ENCODE measurements at places on chromosomes 4 and X.

DNA sequence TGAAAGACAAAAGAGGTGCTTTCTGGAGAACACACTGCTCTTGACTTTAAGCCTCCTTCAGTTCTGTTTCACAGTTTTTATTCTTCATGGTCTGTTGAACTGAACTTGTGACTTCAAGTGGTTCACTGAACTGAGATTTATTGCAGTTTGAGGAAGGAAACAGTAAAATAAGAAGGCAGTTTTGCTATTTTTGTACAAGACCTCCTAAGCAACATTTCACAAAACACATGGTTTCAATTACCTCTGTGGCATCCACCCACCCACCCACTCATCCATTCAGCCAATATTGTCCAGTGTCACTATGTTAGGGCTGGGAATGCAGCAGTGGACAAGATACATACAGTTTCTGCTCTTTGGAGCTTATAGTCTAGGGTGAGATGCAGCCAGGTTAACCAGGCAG is 131.3 kb downstream of the IL1RAPL2 start:
- DNase-seq = no peak

DNA sequence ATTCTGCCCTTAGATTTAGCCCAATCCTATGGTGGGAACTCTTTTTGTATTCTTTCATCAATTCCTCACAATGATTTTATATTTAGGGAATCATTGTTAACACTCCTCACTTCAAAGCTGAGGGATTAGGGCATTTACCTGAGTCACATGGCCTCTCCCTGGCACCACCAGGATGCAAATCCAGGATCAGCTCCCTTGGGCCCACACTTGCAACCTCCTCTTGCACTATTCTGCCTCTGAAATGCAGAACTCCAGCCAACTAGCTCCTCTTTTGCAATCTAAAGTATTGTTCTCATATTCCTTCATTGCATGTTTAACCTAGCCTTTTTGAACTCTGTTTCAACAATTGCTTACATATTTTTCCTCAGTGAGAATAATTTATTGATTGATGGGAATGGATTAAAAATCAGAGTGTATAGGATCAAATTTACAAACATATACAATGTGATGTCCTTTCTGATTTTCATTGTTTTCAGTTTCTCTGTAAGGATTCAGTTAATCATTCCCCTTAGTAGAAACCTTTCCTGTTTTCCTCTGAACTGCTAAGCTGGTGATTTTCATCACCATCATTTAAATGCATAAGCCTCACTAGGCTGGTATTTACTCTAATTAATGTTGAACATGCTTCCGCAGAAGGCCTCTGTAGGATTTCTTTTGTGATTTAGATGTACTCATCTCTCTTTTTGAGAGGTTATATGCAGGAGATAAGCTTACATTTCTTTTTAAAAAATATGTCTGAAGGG is 3.3 kb upstream of the RELL1 start:
- no peak for DNase-seq

DNA sequence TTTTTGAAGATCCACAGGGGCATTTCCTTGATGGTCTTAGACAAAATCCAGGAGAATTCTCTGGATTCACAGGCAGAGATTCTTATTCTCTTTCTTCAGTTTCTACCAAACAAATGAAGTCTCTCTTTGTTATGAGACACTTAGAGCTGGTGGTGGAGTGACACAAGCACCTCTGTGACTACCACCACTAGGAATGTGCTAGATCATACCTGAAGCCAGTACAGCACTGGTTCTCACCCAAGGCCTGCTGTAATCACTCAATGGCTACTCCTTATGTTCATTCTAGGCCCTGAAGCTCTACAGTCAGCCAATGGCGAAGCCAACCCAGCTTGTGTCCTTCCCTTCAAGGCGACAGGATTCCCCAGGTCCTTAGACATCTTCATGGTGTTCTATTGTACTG is 482.3 kb downstream of the TRAM1L1 start:
- DNase-seq = no peak

- no peak for DNase-seq
Measured at GRCh38 chr4:128353791-128354190, 66.2 kb upstream of the PGRMC2 start.

DNA sequence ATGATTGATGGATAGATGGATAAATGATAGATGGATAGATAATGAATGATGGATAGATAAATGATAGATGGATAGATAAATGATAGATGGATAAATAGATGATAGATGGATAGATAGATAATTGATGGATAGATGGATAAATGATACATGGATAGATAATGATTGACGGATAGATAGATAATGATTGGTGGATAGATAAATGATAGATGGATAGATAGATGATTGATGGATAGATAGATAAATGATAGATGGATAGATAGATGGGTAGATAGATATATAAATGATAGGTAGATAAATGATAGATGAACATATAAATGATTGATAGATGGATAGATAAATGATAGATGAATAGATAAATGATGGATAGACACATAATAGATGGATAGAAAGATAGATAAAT is 49.5 kb upstream of the SHOX start:
- no peak for DNase-seq

- no peak for DNase-seq
Measured at GRCh38 chr4:99149426-99150019, 5.4 kb upstream of the ADH4 start.

DNA sequence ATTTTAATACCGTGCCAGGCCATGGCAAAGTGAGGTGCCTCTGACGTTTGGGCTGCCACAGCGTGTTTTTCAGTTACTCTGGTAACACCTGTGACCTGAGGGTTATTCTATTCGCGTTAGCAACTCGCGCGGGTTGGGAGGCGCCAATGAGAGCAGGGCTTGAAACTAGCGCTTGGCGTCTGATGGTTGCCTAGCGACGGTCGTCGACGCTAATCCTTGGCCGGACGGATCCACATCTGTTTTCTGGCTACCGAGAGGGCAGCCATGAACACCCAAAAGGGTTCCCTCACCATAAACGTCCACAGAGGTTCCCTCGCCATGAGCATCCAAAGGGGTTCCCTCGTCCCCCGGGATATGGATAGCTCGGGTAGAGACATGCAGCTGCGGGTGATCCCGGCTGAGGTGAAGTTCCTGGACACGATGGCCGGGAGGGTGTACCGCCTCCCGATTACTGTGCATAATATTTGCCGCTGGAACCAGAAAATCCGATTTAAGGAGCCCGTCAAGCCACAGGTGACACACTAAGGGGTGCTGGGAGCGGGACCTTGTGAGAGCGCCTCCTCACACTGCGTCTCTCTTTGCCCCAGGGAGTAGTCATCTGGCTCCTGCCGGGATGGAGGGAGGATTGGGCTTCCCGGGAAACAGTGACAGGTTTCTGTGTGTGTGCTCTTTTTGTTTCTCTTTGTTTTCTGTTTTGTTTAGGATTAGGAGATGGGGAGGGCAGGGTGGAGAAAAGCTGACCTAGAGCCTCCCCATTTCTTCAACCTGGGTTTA is at the start of gene CFAP47:
Gene CFAP47, plus strand, starts transcription at position 199 of the 774 bp plus-strand sequence. Its CDS starts 66 bp downstream, at position 265.
- no peak for DNase-seq

- DNase-seq = no peak
Measured at GRCh38 chr4:98482503-98482846, 175.9 kb downstream of the TSPAN5 start.

- DNase-seq = peak; percentile 4
Measured at GRCh38 chrX:19887911-19888879, 795 bp upstream of the SH3KBP1 start.

DNA sequence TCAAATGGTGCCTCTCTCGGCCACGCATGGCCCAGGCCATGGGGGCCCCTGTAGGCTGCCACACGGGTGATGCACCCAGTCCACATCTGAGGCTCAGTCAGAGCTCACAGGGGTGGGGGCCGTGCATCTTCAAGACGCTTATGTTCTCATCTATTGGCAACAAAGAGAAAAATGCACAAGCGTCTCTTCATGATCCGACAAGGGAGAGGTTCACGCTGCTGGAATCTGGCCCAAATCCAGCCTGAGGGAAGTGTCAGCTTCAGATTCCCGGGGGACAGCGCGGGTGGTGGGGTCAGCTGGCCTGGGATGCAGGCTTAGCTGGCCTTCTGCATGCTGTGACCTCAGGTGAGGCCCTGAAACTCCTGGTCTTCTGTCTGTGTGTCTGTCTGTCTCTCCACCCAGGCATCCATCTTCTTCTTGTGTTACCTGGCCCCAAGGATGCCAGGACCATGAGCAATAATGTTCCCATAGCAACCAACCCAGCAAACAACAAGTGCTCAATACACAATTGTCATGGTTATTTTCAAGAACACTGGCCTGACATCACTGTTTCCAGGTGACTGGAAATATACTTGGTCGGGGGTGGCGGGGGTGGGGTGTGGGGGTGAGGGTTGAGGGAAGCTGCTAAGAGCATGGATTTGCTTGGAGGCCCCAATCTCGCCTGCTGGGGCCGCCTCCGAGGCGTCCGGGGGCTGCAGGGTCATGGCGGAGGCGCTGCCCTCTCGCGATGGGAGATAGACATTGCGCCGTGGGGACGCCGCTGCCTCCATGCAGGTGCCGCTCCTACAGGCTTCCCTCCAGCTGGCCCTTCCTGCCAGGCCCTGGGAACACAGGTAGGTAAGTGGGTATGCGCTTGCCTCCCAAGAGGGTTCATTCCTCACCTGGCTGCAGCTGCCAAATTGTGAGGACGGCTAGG is 48.3 kb downstream of the ABLIM2 start:
- no peak for DNase-seq

- peak; percentile 47 for DNase-seq
Measured at GRCh38 chrX:66638591-66639500, at the start of gene EDA2R. Gene EDA2R (minus strand): TSS chrX:66639078. CDS start chrX:66616020, 23,058 bp downstream.

DNA sequence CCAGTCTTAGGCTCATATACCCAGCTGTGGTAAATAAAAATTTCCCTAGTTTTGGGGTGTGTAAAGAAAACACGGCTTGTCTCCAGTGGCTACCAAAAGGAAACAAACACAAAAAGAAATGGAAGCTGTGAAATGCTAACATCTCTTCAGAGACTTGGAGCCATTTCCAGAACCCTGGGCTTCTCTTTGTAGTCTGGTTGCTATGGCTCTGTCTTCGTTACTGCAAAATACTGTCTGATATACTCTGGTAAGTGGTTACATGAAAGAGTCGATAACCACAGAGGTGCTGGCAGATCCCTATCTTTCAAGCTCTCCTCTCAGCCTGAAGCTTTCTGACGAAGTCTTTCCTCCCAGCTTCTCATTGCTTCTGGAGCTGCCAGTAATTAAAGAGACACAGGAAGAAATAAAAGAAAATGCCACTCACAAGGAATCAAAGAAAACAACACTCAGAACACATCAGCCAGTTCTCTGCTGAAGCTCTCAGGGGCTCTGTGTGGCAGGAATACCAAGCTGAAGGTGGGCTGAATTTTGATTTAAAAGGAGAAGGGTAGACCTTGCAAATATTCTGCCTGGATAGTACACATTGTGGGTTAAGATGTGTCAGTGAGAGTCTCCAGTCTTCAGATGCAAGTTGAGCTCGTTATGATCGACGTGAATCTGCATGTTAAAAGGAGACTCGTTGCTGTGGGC is 107.6 kb upstream of the FAM9C start:
- no peak for DNase-seq

DNA sequence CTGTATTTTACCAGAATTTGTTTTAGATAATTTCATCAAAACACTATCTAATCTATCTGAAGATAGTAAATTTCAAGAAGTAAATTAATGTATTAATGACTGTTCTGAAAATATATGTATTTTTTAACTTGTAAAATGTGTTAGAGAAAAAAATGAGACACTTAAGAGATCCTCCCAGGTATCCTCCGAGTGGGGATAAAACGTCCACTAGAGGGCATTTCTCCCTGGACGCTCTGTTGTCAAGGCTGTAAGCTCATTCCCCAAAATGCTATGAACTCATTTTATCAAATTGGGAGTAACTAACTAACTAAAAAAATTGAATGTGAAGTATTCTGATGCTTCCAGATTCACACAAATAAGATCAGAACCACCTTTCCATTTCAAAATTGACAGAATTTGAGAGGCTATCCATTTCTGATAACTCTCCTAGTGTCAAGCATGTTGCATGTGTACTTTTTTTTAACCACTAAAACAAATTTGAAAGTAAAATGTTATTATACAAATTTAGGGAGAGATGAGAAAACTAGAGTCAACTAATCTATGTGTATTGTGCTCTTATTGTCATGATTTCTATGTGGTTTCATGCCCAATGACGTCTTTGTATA is 337.3 kb upstream of the HS3ST1 start:
- DNase-seq = no peak

- DNase-seq = no peak
Measured at GRCh38 chr4:1241466-1241935, 7.4 kb downstream of the CTBP1 start.

GRCh38 chrX:12771445-12772069 is 19.7 kb upstream of the PRPS2 start:
- no peak for DNase-seq

DNA sequence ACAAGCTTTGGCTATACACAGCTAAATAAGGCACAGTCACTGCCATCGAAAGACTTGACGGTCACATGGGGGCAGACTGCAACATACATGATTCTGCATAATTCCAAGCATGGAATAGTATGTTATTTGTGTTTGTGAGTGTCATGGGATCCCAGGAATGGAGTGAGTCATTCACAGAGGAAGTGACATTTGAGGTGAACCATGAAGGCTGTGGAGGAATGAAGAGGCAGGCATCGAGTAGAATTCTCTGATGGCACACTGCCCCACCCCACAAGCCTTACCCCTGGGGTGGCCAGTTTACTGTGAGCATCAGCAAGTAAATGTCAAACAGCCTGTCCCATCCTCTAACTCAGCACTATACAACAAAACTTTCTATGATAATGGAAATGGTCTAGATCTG is 619.7 kb downstream of the MID1IP1 start:
- no peak for DNase-seq

- DNase-seq = no peak
Measured at GRCh38 chr4:2875556-2875955, 31.9 kb downstream of the ADD1 start.

DNA sequence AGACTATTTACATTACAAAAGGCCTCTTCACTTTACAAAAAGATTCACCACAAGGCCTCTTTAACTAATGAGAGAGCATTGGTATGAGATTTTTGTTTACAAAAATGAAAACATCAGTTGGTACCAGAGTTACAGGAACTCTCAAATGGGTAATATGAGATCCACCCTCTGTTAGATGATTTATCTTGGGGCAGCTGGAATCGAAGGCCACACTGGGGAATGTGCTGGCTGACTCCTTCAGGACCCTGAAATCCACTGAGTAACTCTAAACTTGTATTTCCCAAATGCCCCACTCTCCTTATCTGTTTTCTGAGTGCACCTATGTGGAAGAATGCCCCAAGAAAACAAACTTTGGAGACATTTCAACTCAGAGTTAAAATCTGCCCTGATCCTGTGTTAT is 232.9 kb upstream of the F9 start:
- DNase-seq = no peak

- DNase-seq = no peak
Measured at GRCh38 chrX:9392445-9392844, 72.4 kb upstream of the TBL1X start.

GRCh38 chrX:150365051-150365989 is 2.2 kb downstream of the MAMLD1 start:
- DNase-seq = peak; percentile 34

- no peak for DNase-seq
Measured at GRCh38 chrX:150844016-150844415, 54.5 kb downstream of the CD99L2 start.

- DNase-seq = no peak
Measured at GRCh38 chr4:94803181-94803580, 45.4 kb downstream of the BMPR1B start.

- no peak for DNase-seq
Measured at GRCh38 chr4:132493476-132493875, 655.6 kb upstream of the PCDH10 start.

GRCh38 chrX:1481636-1482529 is 29.2 kb upstream of the ASMTL start:
- no peak for DNase-seq

Data from T1000 (cell line).